ENCODE measurements at places on chromosomes 5 and 9. TPM values are rescaled to one million over a fixed set of nuclear protein-coding genes. Genes with fewer than 3 reads are reported as not detected.
A peak's percentile ranks its signal among the peaks of the same experiment; 100 is the strongest.

DNA sequence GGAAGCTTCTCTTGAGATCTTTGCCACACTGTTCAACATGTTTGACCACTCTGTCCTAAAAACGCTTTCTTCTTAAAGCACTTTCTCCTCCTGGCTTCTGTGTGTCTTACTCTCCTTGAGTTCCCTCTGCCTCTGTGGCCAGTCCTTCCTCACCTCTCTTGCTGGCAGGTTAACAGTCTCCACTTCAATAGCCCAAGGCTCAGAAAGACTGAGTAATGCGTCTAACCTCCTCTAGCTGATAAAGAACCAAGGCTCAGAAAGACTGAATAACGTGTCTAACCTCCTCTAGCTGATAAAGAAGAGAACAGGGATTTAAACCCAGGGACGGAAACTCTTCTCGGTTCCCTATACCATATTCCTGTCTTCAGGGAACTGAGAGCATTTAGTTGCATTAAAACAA lies 205.2 kb downstream of the AOPEP start:
- H3K27me3 ChIP-seq, result no peaks in the 10 kb centered on the region
- peaks cover 3% of the 10 kb centered on the region for H3K4me1 ChIP-seq
- H3K4me3 ChIP-seq, result no peak overlapping the region
- no peak for DNase-seq

DNA sequence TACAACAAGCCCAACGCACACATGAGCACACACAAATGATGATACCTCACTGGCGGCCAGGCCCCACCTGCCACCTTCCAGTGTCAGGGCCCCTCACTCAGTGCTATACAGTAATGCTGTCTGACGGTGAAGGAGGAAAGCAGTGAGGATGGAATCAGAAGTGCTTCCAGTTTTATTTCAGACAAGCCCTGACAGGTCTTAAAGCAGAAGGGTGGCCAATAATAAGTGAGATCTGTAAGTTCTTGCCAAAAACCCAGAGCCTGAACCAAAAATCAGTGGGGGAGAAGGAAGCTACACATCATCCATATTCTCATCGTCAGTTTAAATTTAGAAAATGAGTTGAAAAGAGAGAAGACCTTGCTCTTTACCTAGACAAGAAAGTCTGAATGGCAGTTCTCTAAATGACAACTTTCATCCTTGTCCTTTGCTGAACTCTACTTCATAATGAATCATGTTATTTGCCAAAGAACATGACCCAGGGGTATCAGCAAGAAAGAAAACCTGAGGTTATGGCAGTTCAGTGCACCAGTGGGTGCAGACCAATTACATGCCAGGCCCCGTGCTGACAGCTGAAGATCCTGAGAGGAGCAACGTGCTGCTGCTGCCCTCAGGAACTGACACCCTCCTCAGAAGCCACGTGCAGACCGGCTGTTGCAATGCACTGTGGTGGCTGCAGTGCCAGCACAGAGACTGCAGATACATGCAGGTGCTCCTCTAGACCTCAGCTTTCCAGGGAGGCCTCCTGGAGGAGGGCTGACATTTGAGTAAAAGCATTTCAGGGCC lies 118.7 kb downstream of the DROSHA start:
- peaks cover 38% of the 10 kb centered on the region for H3K36me3 ChIP-seq
- no peaks in the 10 kb centered on the region for H3K4me1 ChIP-seq
- no peak overlapping the region for H3K4me3 ChIP-seq
- no peaks in the 10 kb centered on the region for H3K27me3 ChIP-seq

- H3K36me3 ChIP-seq, result no peaks in the 10 kb centered on the region
- no peak for DNase-seq
- no peaks in the 10 kb centered on the region for H3K4me1 ChIP-seq
- H3K4me3 ChIP-seq, result no peak overlapping the region
Measured at GRCh38 chr5:76638479-76638878, 15.3 kb upstream of the F2RL2 start.

SLC34A3 gene
- not detected for total RNA-seq

- H3K27me3 ChIP-seq, result no peaks in the 10 kb centered on the region
- H3K4me1 ChIP-seq, result peaks cover 77% of the 10 kb centered on the region
- DNase-seq, result peak; percentile 60
- H3K27ac ChIP-seq, result peak overlapping the region; percentile 55
- peak overlapping the region; percentile 65 for H3K4me3 ChIP-seq
- H3K36me3 ChIP-seq, result no peaks in the 10 kb centered on the region
Measured at GRCh38 chr9:105656131-105656921, 5.9 kb upstream of the TAL2 start.

GARIN3 gene
- total RNA-seq, result not detected

LCN10 gene
- total RNA-seq, result not detected

GRCh38 chr5:58060996-58061395 lies 398.9 kb downstream of the PLK2 start:
- DNase-seq, result no peak
- H3K27ac ChIP-seq, result no peak overlapping the region
- H3K27me3 ChIP-seq, result no peaks in the 10 kb centered on the region
- no peaks in the 10 kb centered on the region for H3K36me3 ChIP-seq
- no peaks in the 10 kb centered on the region for H3K4me1 ChIP-seq
- no peak overlapping the region for H3K4me3 ChIP-seq

GRCh38 chr5:11904265-11904906 lies at the start of gene CTNND2:
Gene CTNND2, minus strand, starts transcription at chr5:11904446. Its CDS starts 593 bp downstream, at chr5:11903853.
- H3K4me3 ChIP-seq, result no peak within 1 kb of the TSS
- H3K27ac ChIP-seq, result no peak within 1 kb of the TSS
- DNase-seq, result no peak
- H3K4me1 ChIP-seq, result no peaks in the 10 kb centered on the region

- H3K4me1 ChIP-seq, result peaks cover 95% of the 10 kb centered on the region
- H3K27me3 ChIP-seq, result no peaks in the 10 kb centered on the region
- H3K27ac ChIP-seq, result peak overlapping the region; percentile 94
Measured at GRCh38 chr9:97991818-97992217, 8.7 kb downstream of the ANP32B start.

- no peak for DNase-seq
- no peak overlapping the region for H3K27ac ChIP-seq
- H3K36me3 ChIP-seq, result no peaks in the 10 kb centered on the region
- no peaks in the 10 kb centered on the region for H3K27me3 ChIP-seq
Measured at GRCh38 chr5:180820788-180821321, 18.2 kb upstream of the MGAT1 start.

IL3 gene
- not detected for total RNA-seq

CARD9 gene
- 1.3 TPM for total RNA-seq

REEP2 gene
- 1.8 TPM for total RNA-seq

GRCh38 chr5:32027717-32028458 lies 146.2 kb downstream of the GOLPH3 start:
- H3K27ac ChIP-seq, result no peak overlapping the region
- no peak for DNase-seq
- H3K4me1 ChIP-seq, result no peaks in the 10 kb centered on the region
- H3K27me3 ChIP-seq, result no peaks in the 10 kb centered on the region
- no peak overlapping the region for H3K4me3 ChIP-seq

- H3K27me3 ChIP-seq, result no peaks in the 10 kb centered on the region
- no peak for DNase-seq
- H3K4me3 ChIP-seq, result no peak overlapping the region
- H3K36me3 ChIP-seq, result no peaks in the 10 kb centered on the region
- H3K27ac ChIP-seq, result no peak overlapping the region
- no peaks in the 10 kb centered on the region for H3K4me1 ChIP-seq
Measured at GRCh38 chr5:89954916-89955315, 454.6 kb downstream of the CETN3 start.

PCDHB6 gene
- not detected for total RNA-seq

DNA sequence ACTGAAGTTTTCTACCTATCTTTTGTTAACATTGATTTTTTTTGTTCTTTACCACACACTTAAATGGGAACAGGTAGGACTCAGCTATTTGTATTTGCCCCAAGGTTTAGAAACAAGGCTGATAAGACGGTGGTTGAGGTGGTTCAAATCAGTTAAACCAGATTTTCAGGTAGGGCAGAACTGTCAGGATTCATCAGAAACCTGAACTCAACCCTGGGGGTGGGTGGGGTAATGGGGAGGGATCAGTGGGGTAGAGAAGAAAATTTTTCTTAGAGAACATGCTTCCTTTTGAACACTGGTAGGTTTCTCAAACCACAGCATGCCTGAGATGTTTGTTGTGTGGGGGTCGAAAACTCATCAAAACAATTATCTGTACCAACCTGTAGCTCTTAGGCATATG lies 113.0 kb downstream of the BASP1 start:
- H3K36me3 ChIP-seq, result no peaks in the 10 kb centered on the region
- H3K4me1 ChIP-seq, result peaks cover 8% of the 10 kb centered on the region
- no peak overlapping the region for H3K27ac ChIP-seq
- no peak for DNase-seq

GRCh38 chr9:98879963-98880310 lies 63.8 kb upstream of the COL15A1 start:
- H3K4me1 ChIP-seq, result peaks cover 16% of the 10 kb centered on the region
- no peaks in the 10 kb centered on the region for H3K27me3 ChIP-seq
- H3K36me3 ChIP-seq, result no peaks in the 10 kb centered on the region
- no peak overlapping the region for H3K27ac ChIP-seq
- no peak overlapping the region for H3K4me3 ChIP-seq
- DNase-seq, result no peak

NPR3 gene
- total RNA-seq, result 1.2 TPM

N4BP3 gene
- 4.1 TPM for total RNA-seq

DNA sequence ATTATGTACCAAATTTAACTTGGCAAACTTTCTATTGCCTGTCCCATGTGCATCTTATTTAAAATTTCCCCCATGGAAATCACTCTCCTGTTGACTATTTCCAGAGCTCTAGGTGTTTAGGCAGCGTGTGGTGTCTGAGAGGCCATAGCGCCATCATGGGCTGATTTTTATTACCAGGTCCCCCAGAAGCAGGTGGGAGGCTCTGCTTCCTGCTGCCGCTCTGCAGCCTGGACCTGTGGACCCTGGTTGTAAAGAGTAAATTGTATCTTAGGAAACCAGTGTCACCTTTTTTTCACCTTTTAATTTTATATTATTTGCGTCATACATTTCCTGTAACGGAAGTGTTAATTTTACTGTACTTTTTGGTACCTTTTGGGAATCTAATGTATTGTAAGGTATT lies 6.4 kb downstream of the HNRNPAB start:
- no peak overlapping the region for H3K27ac ChIP-seq
- no peak overlapping the region for H3K4me3 ChIP-seq
- H3K27me3 ChIP-seq, result no peaks in the 10 kb centered on the region
- peaks cover 50% of the 10 kb centered on the region for H3K4me1 ChIP-seq
- DNase-seq, result peak; percentile 61

FER gene
- 9.2 TPM for total RNA-seq

- no peaks in the 10 kb centered on the region for H3K36me3 ChIP-seq
- DNase-seq, result no peak
- H3K27me3 ChIP-seq, result no peaks in the 10 kb centered on the region
- H3K4me3 ChIP-seq, result no peak overlapping the region
Measured at GRCh38 chr9:91157883-91158282, 203.8 kb downstream of the AUH start.

GRCh38 chr9:68637020-68637419 lies 68.0 kb upstream of the PIP5K1B start:
- H3K4me1 ChIP-seq, result peaks cover 44% of the 10 kb centered on the region
- no peak overlapping the region for H3K27ac ChIP-seq
- no peak for DNase-seq
- H3K27me3 ChIP-seq, result no peaks in the 10 kb centered on the region

PCDHA8 gene
- total RNA-seq, result not detected

EQTN gene
- total RNA-seq, result not detected

- H3K4me1 ChIP-seq, result no peaks in the 10 kb centered on the region
- no peak for DNase-seq
Measured at GRCh38 chr5:125775896-125776295, 647.3 kb upstream of the GRAMD2B start.

IL9 gene
- total RNA-seq, result not detected

SPATA31C2 gene
- total RNA-seq, result not detected

GRCh38 chr9:83155733-83156132 lies 92.8 kb upstream of the RASEF start:
- H3K36me3 ChIP-seq, result no peaks in the 10 kb centered on the region
- H3K27me3 ChIP-seq, result no peaks in the 10 kb centered on the region
- no peaks in the 10 kb centered on the region for H3K4me1 ChIP-seq
- DNase-seq, result no peak
- H3K4me3 ChIP-seq, result no peak overlapping the region

DNA sequence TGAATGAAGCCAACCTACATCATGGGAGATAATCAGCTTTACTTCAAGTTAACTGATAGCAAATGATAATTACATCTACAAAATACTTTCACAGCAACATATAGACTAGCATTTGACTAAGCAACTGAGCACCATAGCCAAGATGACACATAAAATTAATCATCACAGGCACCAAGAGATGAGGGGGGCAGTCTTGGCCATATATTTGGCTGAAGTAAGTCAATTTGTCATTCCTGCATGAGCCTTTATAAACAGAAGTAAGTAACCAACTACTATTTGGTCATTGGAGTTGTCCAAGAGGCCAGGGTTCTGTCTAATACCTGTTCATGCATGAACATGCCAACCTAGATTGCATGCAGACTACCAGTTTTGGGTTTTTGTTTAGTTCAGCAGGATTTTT lies 53.6 kb downstream of the PDCD1LG2 start:
- H3K4me3 ChIP-seq, result no peak overlapping the region
- DNase-seq, result no peak
- H3K27ac ChIP-seq, result no peak overlapping the region
- no peaks in the 10 kb centered on the region for H3K27me3 ChIP-seq

DNA sequence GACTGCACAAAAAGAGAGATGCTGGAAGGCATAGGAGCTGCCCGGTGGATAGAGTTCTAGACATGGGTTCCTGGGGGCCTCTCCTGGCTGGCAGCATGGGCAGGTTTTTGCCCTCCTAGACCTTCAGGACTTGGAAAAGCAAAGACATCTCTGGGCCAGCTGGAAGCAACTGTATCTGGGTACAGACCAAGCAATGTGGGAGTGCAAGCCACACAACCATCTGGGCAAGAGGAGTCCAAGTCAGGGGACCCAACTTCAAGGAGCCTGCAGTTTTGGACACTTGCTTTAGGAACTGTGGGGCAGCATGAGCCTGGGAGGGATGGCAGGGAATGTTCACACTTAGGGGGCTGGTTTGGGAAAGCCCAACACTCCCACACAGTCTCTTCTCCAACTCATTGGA lies 323.3 kb downstream of the GADD45G start:
- no peaks in the 10 kb centered on the region for H3K27me3 ChIP-seq
- no peak overlapping the region for H3K4me3 ChIP-seq
- no peak for DNase-seq
- H3K27ac ChIP-seq, result no peak overlapping the region
- H3K36me3 ChIP-seq, result no peaks in the 10 kb centered on the region

DNA sequence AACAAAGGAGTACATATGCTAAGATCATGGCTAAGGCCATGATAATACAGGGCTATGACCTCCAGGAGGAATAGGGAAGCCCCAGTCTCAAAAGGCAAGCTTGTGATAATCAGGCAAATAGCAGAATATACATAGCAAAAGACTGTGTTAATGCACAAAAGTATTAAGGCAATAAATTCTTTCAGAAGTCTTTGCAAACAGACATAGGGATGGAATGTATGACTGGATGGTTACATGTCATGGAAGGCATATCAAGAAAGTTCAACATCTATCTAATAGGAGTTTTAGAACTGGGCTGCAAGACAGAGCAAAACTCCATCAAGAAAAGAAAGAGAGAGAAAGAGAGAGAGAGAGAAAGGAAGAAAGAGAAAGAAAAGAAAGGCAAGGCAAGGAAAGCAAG lies 264.5 kb upstream of the CDH6 start:
- H3K27me3 ChIP-seq, result no peaks in the 10 kb centered on the region
- H3K27ac ChIP-seq, result no peak overlapping the region
- DNase-seq, result no peak
- H3K4me1 ChIP-seq, result no peaks in the 10 kb centered on the region
- H3K4me3 ChIP-seq, result no peak overlapping the region

Measured in Karpas-422 (cell line).